ENCODE measurements at places on chromosomes 7 and 10.

DNA sequence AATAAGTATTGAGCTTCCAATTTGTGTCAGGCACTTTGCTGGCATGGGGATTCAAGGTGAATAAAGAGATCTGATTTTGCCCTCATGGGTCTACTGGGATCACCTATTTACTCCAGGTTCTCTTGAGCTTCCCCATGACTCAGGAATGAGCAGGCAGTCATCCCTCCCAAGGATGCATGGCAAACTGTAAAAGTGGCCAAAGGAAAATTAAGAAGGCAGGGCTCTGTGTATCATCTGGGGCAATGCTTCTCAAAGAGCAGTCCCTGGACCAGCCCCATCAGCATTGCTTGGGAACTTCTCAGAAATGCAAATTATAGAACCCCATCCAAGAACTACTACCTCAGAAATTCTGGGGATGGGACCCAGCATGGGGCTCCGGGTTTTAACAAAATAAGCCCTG is 48.7 kb downstream of the WDFY4 start:
- DNase-seq = no peak

- peak; percentile 87 for DNase-seq
These were observed 9.1 kb upstream of the PROSER2 start for GRCh38 chr10:11813855-11814567.

GRCh38 chr7:37395618-37396259 is 52.9 kb downstream of the ELMO1 start:
- DNase-seq = no peak

GRCh38 chr7:101629171-101629570 is at the start of gene MYL10:
Gene MYL10 (minus strand): TSS chr7:101629296. CDS start chr7:101629118, 178 bp downstream.
- DNase-seq = no peak
